Activated CD4-positive, alpha-beta memory T cell treated with anti-CD3 and anti-CD28 coated beads, Interleukin-2, amount 10 ng/mL, durations not matched to agents 7 days and 5 days (primary cell): ENCODE measurements at places on chromosomes 16 and 17. TPM values are rescaled to one million over a fixed set of nuclear protein-coding genes. Genes with fewer than 3 reads are reported as not detected.

GRCh38 chr17:73564843-73565242 is 79.4 kb downstream of the SDK2 start:
- DNase-seq, result no peak
- H3K36me3 ChIP-seq, result no peaks in the 10 kb centered on the region
- peaks cover 11% of the 10 kb centered on the region for H3K4me1 ChIP-seq
- H3K27me3 ChIP-seq, result no peaks in the 10 kb centered on the region
- no peak overlapping the region for H3K27ac ChIP-seq

DNA sequence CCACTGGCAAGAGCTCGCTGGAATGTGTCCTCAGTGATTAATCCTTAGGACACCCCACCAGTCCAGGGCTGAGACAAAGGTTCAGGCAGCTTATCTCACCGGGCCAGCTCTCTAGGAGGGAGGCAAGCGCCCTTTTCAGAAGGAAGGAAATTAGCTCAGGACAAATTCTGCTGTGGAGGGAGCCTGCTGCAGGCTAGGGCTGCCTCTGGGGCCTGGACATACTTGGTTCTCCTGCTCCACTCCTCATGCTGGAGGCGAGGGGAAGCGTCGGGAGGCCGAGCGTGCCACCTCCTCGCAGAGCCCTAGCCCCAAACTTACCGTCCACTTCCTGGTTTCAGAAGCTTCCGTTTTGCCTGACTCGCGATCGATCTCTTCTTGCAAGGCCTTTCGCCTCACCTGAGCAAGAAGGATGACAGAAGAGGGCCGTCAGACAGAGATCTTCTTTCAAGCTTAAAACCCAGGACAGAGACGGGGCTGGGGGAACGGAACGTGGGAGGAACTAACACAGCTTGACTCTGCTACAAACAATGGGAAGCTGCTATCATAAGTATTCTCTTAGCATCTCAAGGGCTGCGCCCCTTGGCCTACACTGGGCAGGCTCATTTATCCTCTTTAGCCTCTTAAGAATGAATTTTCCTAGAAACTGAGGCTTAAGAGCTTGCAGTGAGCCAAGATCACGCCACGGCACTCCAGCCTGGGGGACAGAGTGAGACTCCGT is 7.7 kb downstream of the KNOP1 start:
- no peak overlapping the region for H3K27ac ChIP-seq
- H3K4me3 ChIP-seq, result no peak overlapping the region
- peaks cover 24% of the 10 kb centered on the region for H3K36me3 ChIP-seq
- DNase-seq, result no peak
- H3K27me3 ChIP-seq, result no peaks in the 10 kb centered on the region

- peaks cover 75% of the 10 kb centered on the region for H3K27me3 ChIP-seq
- H3K36me3 ChIP-seq, result no peaks in the 10 kb centered on the region
- H3K27ac ChIP-seq, result no peak overlapping the region
- DNase-seq, result no peak
These were observed 29.0 kb upstream of the HOXB13 start for GRCh38 chr17:48757524-48757961.

DNA sequence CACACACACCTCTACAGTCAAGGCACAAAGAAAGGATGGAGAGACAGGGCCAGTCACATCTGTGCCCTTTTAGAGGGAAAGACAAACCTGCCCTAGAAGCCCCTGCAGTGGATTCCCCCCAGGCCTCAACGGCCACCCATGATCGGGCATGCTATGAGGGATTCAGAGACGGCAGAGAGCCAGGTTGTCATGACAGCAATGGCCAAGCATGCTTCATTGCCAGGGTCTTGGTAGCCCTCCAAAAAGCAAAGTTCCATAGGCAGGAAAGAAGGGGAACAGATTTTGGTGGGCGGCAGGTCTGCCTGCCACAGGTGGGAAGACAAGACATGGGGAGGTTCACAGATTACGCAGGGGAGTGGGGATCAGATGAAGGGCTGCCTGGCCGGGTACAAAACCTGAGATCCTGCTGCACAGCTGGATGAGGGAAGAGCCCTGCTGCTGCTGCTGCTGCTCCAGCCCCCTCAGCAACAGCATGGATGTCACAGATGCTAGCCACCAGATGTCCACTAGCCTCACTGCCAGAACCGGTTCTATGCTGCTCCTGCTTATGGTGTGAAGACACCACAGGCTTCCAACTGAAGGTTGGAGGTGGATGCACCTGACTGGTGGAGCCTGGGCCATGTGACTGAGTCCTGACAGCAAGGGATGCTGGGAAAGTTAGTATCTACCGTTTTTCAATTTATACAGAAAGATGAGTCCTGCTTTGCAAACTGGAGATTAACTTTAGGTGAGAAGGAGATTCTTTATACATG is 17.8 kb downstream of the ACTG1 start:
- H3K36me3 ChIP-seq, result no peaks in the 10 kb centered on the region
- peaks cover 6% of the 10 kb centered on the region for H3K4me1 ChIP-seq
- H3K27ac ChIP-seq, result no peak overlapping the region
- peaks cover 16% of the 10 kb centered on the region for H3K27me3 ChIP-seq
- no peak for DNase-seq
- H3K4me3 ChIP-seq, result no peak overlapping the region

DNA sequence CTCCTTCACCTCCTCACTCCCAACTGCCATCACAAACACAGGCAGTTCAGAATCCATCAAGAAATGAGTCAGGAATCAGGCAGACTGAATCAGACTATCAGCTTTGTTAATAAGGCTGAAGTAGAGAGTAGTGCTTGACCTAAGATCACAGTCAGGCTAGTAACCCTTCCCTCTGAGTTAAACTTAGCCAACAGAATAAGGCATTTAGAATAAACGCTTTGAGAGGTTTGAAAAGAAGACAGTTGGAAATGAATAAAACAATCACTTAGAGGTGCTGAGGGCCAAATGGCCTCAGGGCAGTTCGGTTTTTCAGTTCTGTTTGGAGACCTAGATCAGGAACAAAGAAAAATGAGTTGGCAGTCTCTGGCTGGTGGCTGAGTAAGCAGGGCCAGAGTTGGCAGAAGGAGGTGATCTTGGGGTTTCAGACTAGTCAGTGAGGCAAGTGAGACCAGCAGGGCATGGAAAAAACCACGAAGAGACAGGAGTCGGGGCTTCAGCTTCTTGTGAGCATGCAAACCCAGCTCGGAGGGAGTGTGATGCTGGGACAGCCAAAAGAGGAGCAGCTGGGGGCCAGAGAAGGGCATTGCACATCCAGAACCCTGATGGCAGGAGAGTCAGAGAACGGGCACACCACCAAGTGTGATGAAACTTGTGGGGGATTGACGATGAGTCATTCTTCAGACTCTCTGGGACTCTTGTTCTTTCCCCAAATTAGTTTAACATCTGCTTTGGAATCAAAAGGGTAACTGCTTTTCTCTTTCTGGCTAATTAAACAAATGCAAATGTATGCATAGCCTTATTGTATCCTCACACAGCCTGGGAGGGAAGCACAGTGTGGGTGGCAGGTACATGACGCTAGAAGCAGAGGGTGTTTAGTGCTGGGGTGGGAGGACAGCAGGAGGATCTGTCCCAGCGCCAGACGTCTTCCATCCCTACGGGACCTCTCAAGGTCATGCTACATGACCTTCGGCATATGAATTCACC is 54.8 kb downstream of the SPECC1 start:
- H3K27me3 ChIP-seq, result no peaks in the 10 kb centered on the region
- peaks cover 28% of the 10 kb centered on the region for H3K4me1 ChIP-seq
- no peak overlapping the region for H3K4me3 ChIP-seq
- peak; percentile 18 for DNase-seq
- no peaks in the 10 kb centered on the region for H3K36me3 ChIP-seq

DNA sequence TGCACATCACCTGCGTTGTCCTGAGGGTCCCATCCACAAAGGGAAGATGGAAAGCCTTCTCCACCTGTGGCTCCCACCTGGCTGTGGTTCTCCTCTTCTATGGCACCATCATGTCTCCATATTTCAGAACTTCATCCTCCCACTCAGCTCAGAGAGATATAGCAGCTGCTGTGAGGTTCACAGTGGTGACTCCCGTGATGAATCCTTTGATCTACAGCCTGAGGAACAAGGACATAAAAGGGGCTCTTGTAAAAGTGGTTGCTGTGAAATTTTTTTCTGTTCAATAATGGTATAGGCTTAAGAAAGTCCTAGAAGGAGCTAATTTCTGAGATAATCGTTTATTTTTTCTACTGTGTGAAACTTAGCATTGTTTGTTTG is 18.7 kb downstream of the ZNF200 start:
- H3K27ac ChIP-seq, result peak overlapping the region; percentile 99
- H3K27me3 ChIP-seq, result no peaks in the 10 kb centered on the region
- H3K36me3 ChIP-seq, result peaks cover 52% of the 10 kb centered on the region
- H3K4me3 ChIP-seq, result no peak overlapping the region
- no peak for DNase-seq

GRCh38 chr17:75077496-75078283 is 10.1 kb upstream of the SLC16A5 start:
- H3K4me1 ChIP-seq, result peaks cover 29% of the 10 kb centered on the region
- peak; percentile 66 for DNase-seq
- no peaks in the 10 kb centered on the region for H3K27me3 ChIP-seq
- no peaks in the 10 kb centered on the region for H3K36me3 ChIP-seq

The PVALEF gene
- not detected for total RNA-seq

The PCYT2 gene
- total RNA-seq, result 41.6 TPM

- H3K4me3 ChIP-seq, result no peak overlapping the region
- H3K4me1 ChIP-seq, result peaks cover 2% of the 10 kb centered on the region
- no peaks in the 10 kb centered on the region for H3K36me3 ChIP-seq
- no peak for DNase-seq
- H3K27me3 ChIP-seq, result peaks cover 40% of the 10 kb centered on the region
These were observed 468.3 kb downstream of the SLC39A11 start for GRCh38 chr17:72624226-72624625.

The MT1F gene
- 16.4 TPM for total RNA-seq

- DNase-seq, result no peak
- H3K36me3 ChIP-seq, result peaks cover 2% of the 10 kb centered on the region
- H3K27me3 ChIP-seq, result peaks cover 31% of the 10 kb centered on the region
- H3K4me3 ChIP-seq, result no peak overlapping the region
These were observed 4.6 kb downstream of the KIFC3 start for GRCh38 chr16:57797526-57798266.

GRCh38 chr16:56669005-56669839 is at the start of gene MT1H:
MT1H (plus strand) TSS chr16:56669814; CDS start chr16:56669885, 71 bp downstream.
- DNase-seq, result no peak
- peaks cover 83% of the 10 kb centered on the region for H3K27me3 ChIP-seq
- peaks cover 24% of the 10 kb centered on the region for H3K4me1 ChIP-seq
- no peak within 1 kb of the TSS for H3K4me3 ChIP-seq
- H3K27ac ChIP-seq, result no peak within 1 kb of the TSS
- no peaks in the 10 kb centered on the region for H3K36me3 ChIP-seq

GRCh38 chr16:61877436-61877835 is 158.8 kb downstream of the CDH8 start:
- no peak for DNase-seq
- H3K4me1 ChIP-seq, result no peaks in the 10 kb centered on the region
- no peak overlapping the region for H3K4me3 ChIP-seq
- H3K27me3 ChIP-seq, result no peaks in the 10 kb centered on the region

DNA sequence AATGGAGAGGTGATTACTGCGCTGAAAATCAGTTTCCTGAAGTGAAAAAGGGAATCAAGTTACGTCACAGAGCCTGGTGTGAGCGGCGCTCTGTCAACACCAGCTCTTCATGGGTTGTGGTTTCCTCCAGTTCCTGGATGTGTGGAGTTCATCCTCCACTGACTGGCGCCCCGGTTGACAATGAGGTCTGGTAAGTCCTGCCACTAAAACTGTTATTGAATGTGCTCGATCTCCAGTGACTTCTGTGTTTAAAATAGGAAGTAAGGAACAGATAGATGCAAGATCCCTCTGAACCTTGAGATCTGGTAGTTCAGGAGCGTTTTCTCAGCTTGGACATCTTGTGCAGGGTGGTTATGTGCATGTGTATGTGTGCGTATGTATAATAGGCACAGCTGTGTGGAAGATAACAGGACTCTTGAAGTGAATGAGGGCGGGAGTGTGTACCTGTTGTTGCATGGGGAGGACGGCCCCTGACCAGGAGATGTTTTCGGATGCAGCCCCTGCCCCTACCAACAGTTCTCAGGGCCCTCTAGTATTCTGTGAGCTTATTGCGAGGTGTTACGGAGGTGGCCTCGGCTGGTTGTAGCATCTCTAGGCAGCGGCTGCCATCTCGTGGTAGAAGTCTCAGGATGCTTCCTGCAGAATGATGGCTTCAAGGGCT is 22.0 kb upstream of the GOT2 start:
- H3K36me3 ChIP-seq, result no peaks in the 10 kb centered on the region
- H3K4me3 ChIP-seq, result peak overlapping the region; percentile 43
- peaks cover 10% of the 10 kb centered on the region for H3K4me1 ChIP-seq
- peak overlapping the region; percentile 16 for H3K27ac ChIP-seq
- no peaks in the 10 kb centered on the region for H3K27me3 ChIP-seq

DNA sequence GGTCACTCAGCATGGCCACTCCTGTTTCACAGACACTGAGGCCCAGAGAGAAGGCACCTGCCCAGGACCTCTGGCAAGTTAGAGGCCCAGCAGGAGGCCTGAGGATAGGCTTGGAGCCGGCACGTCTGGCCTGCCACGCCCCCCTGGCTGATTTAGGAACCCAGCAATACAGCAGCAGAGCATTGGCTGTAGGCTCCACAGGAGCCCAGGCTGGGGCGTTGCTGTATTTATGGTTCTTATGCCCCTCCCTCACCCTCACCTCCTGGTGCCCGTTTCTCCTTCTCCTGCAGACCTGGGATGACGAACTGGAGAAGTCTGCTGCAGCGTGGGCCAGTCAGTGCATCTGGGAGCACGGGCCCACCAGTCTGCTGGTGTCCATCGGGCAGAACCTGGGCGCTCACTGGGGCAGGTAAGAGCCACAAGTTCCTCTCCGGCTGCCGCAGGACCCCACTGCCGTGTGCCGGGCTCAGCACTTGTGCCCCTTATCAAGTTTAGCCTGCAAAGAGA is 25.8 kb downstream of the CRISPLD2 start:
- H3K4me3 ChIP-seq, result no peak overlapping the region
- no peak for DNase-seq
- peaks cover 27% of the 10 kb centered on the region for H3K27me3 ChIP-seq
- no peak overlapping the region for H3K27ac ChIP-seq
- no peaks in the 10 kb centered on the region for H3K4me1 ChIP-seq

DNA sequence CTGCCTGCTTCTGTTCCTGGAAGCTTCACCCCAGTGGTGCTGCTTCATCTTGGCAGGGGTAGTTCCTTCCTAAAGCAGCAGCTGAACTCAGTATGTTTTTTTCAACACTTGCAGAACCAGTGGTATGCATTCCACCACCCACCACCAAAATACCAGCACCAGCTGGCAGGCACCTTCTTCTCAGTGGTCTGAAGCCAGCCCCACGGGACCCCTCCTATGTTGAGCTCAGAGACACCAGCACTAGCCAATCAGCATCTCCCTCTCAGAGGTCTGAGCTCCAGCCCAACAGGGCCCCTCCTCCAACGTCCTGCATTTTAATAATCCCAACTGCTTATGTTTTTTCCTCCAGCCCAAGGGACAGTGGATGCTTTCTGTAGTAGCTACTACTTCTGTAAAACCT is 299.6 kb upstream of the CCL2 start:
- DNase-seq, result no peak
- H3K27ac ChIP-seq, result no peak overlapping the region
- no peaks in the 10 kb centered on the region for H3K4me1 ChIP-seq
- H3K4me3 ChIP-seq, result no peak overlapping the region

DNA sequence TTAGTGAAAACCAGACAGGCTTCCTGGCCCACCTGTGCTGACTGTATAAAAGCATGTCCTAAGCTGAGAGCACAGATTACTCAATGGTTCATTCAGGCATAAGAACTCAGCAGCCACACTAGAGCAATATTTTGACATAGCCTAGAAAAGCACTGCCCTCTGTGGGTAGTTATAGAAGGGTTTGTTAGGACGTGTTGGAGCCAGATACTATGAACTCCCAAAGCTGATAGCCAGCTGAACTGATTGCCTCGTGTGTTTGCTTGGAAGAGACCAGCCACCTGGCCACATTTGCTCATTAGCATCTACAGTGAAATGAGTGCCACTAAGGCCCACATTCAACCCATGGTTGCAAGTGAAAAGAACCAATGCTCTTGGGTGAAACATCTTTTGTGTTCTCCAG is 30.8 kb upstream of the ABCA5 start:
- no peak overlapping the region for H3K4me3 ChIP-seq
- no peaks in the 10 kb centered on the region for H3K36me3 ChIP-seq
- H3K4me1 ChIP-seq, result no peaks in the 10 kb centered on the region
- DNase-seq, result no peak

The HOXB1 gene
- not detected for total RNA-seq
